NCI-H1105 (cell line): ENCODE measurements at places on chromosomes 4 and X.

DNA sequence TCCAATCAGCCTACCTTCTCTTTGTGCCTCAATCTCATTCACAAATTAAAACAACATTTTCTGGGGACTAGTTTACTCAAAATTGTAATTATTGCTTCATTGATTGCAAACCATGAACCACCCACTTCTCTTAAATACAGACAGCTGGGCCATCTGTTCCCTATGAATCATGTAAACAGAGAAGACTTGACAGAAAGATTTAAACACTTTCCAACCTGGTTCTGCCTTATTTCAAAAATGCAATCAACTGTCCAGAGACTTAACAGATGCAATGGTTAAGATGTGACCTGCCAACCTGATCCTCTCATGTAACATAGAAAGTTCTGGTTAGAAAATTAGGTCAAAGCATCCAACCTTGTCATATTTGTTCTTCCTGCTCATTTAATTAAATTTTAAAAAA lies 20.8 kb upstream of the SERTM2 start:
- DNase-seq = no peak

- DNase-seq = no peak
These were observed 5.9 kb downstream of the EDA2R start for GRCh38 chrX:66632981-66633380.

DNA sequence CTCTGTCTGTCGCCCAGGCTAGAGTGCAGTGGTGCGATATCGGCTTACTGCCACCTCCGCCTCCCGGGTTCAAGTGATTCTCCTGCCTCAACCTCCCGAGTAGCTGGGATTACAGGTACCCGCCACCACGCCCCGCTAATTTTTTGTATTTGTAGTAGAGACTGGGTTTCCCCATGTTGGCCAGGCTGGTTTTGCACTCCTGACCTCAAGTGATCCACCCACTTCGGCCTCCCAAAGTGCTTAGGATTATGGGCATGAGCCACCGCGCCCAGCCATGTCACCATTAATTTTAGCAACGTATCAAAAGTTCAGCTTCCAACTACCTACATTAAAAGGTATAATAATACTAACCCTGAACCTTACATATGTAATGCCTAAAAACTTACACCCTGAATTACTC lies 940 bp upstream of the UTP3 start:
- DNase-seq = no peak

DNA sequence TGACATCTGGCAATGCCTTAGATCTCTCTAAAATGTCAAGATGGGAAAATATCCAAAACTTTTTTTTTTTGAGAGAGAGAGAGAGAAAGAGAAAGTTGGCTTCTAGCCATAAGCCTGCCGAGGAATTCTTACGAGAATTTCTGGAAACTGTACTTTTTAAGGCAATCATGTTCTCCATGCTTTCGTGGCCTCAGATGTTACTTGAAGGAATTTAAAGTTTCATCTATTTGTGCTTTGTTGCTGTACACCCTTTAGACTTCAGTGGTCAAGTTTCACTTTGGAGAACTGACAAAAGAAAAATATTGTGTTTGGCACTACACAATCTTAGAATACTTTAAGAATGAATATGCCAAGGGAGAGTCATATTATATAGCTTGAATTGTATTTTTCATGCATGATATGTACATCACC lies 53.9 kb downstream of the FAT4 start:
- DNase-seq = no peak

DNA sequence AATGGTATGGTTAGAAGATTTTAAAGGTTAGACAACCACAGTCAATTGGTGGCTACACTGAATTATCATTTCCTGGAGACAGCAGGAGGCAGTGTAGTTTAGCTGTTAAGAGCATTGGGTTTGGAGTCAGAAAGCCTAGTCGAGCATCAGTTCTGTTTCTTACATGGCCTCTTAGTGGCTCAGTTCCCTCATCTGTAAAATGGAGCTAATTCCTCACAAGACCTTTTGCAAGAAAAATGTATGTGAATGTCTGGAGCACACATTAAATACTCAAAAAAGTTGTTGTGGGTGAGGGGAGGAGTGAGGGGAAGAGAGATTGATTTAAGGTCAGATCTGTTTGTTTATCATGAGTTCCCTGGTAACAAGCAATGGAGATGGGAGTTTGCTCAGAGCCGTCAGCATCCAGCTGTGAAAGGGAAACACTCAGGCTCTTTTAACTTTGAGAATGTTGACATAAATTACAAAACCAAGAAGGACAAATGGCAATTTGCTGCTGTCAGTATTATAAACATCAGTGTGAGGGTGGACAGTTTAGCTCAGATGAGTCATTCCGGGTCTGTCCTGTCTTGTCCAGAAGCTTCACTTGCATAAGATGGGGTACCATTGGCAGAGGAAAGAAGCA lies 98.2 kb upstream of the PGRMC2 start:
- DNase-seq = no peak

GRCh38 chrX:50677789-50678188 lies 136.2 kb downstream of the SHROOM4 start:
- DNase-seq = no peak

DNA sequence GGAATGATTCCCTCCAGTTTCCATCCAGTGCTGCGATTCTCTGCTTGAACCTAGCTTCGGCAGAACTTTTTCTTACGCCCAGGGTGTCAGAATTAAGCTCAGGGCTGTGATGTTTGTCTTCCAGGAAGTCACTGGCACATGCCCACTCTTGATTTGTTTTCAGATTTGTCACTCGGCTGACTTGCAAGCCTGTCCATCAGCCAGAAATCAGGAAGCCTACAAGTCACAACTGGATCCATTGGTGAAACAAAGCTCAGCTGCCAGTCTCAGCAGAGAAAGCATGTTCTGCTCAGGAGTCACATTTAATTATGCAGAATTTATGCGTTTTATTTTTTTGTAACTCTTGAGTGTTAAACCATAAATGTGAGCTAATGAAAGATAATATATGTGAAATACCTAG lies 38.2 kb upstream of the PNPLA4 start:
- no peak for DNase-seq

DNA sequence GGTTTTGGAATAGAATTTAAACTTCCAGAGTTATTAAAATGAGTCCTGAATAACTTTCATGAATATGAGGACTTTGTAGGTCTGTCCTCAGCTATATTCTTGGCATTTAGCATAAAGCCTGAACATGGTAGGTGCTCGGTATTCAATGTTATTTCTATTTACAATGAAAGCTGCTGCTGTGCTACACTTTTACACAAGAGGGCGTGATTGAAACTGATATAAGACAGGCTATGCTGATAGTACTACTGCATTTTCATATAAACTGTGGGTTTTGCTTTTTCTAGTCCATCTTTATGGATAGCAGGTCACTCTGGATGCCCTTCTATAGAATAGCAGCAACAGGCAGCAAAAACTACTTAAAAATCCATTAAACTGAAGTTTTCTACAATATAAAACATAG lies 12.3 kb upstream of the GNPDA2 start:
- no peak for DNase-seq

DNA sequence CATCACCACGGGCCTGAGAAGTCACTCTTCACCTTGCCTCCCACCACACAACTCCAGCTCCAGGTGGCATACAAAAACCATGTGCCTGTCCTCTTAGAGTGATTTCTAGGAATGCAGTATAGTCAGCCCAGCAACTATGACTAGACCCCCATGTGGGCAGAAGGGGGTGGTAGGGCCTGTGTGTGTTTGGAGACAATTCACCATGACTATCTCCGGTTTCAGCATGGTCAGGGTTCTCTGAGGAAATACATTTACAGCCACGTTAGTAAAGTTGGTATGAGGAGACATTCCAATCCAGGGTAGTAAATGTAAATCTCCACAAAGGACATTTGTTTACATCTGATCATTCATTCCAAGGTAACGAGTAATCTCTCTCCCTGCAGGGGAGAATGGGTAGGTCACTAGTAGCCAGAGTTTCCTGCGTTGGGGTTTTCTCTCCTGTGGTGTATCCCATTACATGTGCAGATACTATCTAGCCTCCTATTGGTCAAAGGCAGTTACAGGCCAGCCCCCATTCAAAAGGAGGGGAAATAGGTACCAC lies 4.2 kb upstream of the MTMR1 start:
- no peak for DNase-seq

DNA sequence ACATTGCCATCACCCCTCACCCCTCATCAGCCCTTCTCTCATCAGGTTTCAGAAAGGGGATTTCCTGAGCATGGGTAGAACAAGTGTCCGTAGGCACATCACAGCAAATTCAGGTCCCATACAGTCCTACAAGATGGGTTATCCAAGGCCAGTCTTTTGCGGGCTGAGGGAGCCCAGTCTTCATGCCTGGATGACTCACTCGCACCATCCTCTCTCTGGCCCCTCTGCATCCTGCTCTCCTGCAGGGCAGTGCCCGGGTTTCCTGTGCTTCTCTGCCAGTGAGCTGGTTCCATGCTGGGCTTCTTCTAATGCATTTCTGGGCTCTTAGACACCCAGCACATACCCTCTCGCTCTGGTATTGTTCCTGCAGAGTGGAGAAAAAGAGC lies 7.3 kb upstream of the INTS6L start:
- no peak for DNase-seq

DNA sequence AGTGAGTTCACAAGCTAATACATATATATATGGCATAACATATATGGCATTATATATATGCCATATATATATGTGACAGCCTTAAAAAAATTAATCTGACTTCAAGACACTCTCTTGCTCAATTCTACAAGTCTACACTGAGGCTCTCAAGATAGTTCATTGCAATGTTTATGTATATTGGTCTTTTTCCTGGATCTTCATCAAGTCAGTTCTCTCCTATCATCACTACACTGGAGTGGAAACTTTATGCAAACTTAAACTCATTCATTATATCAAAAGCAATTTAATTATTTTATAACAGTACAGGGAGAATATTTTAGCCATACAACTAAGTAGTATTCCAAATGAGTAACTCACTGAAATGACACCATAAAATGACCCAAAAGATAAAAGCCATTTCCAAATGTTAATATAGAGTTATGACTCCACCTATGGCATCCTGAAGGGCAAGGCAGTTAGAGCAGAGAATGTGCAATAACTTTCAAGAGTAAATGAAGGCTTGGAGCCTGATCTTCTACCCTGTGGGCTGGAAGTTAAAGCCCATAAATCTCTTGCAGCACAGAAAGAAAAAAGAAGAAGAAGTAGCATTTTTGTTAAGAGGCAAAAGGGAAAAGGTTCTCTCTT lies 176.3 kb upstream of the SLIT2 start:
- no peak for DNase-seq

GRCh38 chrX:110803506-110803905 lies 7.9 kb upstream of the CHRDL1 start:
- DNase-seq = no peak

- DNase-seq = no peak
These were observed 74.6 kb upstream of the SH3RF1 start for GRCh38 chr4:169345316-169345721.

DNA sequence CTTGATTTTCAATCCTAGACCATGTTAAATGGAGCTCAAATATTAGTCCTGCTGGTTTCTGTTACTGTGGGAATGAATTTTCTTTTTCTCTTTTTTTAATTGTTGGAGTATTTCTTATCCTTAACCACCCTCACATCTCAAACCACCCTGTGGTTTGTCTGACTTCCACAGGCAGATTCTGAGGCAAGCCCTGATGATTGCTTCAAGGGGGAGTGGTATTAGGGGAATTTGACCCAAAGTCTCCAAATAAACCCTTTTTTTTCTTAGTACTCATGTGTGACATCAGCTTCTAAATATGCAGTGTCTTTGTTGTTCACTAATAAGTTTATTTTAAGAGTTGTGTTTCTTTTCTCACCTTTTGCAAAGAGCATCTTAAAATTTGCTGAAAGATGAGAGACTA lies 810.3 kb downstream of the IL1RAPL1 start:
- DNase-seq = no peak

DNA sequence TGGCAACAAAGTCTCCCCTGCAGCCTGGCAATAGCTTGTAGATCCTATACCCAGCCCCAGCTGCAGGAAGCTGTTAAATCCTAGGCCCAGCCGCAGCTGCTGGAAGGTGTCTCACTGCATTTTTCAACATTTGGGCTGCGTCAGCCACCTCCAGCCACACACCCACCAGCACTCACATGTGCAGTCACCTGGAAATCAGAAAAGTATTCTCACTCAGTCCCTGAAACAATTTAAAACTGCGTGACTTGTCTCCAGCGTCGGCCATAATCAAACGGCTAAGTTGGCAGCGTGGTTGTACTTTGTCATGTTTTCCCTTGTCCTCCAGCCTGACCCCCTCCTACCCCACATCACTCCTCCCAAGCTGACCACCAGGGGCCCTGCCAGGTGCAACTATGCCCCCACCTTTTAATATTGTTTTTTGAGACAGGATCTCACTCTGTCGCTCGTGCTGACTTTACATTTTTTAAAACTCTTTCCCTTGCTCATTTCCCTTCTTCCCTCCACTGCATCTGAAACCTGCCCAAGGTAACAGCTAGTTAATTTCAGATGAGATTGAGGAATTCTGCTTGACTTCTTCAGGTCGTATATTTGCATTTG lies 97.2 kb upstream of the FRG1 start:
- DNase-seq = no peak

GRCh38 chr4:176646311-176646710 lies 146.4 kb downstream of the VEGFC start:
- DNase-seq = no peak

DNA sequence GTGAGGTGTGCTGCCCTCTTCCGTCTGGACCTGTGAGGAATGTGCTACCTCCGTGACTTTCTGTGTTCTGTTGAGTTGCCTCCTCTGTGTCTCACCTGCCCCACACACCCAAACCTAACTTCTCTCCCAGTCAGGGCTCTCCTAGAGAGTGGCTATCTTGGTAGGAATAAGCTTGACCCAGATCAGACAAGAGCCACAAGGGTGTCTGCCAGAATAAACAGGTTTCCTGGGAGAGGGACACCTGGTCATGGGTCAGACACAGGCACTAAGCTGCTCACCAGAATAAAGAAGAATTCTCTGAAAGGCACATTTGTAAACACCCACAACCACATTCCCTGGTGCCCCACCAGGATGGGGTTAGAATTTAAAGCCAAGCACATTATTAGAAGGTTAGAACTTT lies 11.1 kb downstream of the ZNF182 start:
- DNase-seq = no peak

DNA sequence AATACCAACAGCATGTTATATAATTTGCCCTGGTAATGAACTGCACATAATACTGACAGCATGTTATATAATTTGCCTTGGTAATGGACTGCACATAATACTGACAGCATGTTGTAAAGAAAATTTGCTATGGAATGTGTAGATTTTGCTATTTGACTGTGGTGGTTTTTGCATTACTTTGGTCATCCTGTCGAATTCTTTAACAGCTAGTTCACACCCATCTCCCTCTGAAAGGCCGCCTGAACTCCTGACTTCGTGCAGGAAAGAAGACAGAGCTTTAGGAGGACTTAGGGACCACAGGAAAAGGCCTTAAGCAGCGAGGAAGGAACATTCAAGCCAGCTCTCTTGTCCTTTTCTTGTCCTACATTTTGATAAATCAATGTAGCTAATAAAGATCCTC lies 45.2 kb upstream of the DCLK2 start:
- DNase-seq = no peak

GRCh38 chrX:69286565-69286906 lies 121.3 kb upstream of the PJA1 start:
- no peak for DNase-seq
